ENCODE measurements at places on chromosomes 7 and 10.

GRCh38 chr7:116672596-116673456 is 830 bp downstream of the MET start:
- no peak for DNase-seq

DNA sequence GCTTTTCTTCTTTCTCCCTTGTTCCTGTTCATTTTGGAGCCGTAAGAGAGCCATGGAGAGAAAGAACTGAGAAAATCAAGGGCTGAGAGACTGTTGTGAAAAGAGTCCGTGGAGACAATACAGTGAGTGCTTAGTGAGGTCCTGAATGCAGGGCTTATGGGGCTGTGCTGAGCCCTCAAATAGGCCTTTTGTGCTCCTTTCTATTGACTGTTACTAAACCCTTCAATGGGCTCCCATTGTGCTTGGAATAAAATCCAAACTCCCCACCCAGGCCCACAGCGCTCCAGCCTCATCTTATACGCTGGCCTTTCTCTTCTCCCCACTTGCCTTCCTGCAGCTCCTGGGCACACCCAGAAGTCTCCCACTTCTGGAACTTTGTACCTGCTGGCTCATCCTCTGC is 243.1 kb upstream of the HABP2 start:
- DNase-seq, result no peak

GRCh38 chr10:132336064-132336746 is 4.2 kb downstream of the LRRC27 start:
- no peak for DNase-seq

- DNase-seq, result no peak
These were observed 1274.0 kb upstream of the CELF2 start for GRCh38 chr10:9743639-9744038.

DNA sequence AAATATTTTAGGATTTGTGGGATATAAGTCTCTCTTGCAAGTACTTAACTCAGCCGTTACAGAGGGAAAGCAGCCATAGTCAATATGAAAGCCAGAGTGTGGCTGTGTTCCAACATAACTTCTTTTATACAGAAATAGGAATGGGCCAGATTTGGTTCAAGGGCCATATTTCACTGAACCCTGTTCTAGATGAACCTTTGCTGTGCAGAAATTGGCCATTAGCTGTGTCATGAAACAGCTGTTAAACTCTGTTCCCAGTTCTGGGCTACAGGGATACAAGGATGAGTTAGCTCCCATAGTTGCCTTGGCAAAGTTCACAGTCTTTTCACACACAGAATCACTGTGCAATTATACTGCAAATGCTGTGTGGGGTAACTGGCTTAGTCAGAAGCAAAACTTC is 213.9 kb upstream of the LRRN3 start:
- no peak for DNase-seq

DNA sequence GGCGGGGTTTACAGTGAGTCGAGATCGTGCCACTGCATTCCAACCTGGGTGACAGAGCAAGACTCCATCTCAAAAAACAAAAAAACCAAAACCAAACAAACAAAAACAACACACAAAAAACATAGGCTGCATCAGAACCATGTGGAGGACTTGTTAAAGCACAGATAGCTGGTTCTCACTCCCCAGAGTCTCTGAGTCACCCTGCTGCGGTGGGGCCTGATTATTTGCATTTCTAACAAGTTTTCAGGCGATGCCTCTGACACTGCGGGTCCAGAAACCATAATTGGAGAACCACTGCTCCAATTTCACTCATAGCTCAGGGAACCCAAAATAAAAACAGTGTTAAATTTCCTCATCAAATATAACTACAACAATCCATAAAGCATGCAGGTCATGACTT is 816.7 kb downstream of the MAGI2 start:
- DNase-seq, result no peak

DNA sequence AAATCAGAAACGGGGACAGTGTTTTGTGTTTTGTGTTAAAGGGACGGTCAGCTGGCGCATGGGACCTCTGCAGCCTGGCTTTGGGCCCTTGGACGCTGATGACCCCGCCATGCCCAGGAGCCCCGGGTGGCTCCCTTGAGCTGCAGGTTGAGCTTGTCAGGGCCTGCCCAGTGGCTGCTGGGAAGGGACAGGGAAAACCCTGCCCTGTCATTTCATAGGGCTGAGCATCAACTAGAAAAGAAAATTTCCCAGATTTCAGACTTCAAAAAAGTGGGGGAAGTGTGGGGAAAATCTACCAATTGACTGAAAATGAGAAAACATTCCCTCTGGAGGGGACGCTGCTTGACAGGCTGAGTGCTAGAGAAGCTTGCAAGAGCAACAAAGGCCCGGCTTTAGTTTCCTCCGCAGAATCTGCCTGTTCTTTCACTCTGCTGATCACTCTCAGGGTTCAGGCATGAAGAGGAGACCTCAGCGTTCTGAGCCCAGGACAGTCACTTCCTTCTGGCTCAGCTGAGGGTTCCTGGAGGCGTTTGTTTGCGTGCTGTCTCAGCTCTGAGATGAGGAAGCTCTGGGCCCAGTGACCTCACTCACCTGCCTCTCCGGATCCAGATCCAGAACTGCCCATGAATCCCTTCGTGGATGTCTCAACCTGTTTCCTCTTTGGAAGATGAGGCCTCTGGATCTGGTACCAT is 18.6 kb upstream of the DNAJB6 start:
- DNase-seq, result no peak

GRCh38 chr10:12966067-12966466 is 35.4 kb downstream of the CCDC3 start:
- no peak for DNase-seq

DNA sequence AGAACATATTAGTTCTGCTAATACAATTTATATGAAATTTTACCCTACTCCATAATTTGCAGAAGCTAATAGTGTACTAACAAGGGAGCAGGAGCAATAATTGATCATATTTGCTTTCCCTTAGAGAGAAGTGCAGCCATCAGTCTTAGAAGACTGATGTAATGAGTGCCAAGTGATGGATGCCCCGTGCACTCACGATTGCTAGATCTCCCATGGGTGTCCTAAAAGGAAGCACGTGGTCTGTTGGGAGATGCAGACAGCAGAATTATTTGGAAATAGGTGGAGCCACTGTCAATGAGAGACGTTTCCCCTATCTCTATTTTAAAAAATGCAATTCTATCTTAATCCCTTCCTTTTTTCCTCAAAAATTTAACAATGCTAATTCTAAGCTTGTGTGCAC is 772.2 kb upstream of the C7orf33 start:
- no peak for DNase-seq

DNA sequence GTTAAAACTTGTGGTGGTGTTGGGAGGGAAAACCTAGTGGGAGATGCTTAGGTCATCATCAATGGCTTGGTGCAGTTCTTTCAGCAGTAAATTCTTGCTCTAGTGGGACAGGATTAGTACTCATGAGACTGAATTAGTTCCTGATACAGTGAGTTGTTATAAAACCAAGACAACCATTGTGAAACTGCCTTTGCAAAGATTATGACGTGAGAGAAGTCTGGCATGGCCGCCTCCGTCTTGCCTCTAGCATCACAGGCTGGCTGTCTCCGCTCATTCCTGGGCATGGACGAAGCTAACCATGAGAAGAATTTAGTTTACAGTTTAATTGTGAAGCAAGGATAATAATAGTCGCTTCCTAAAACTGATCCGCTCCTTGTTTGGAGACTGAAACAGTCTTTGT is 186.4 kb downstream of the KIF20B start:
- no peak for DNase-seq

DNA sequence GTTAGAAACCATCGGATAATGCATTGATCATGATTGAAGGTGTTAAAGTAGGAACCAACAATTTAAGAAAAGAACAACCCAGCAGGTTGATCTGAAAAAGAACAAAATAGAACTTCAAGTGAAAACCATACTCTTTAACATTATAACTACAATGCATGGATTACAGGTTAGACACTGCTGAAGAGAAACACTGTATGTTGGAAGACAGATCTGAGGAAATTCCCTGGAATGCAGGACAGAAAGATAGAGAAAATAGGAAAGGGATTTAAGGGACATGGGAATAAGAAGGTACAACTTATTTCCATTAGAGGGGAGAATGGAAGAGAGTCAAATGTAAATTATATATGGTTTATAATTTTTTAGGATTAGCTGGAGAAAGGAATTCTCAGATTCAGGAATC is 303.3 kb downstream of the DNAJB6 start:
- DNase-seq, result no peak

DNA sequence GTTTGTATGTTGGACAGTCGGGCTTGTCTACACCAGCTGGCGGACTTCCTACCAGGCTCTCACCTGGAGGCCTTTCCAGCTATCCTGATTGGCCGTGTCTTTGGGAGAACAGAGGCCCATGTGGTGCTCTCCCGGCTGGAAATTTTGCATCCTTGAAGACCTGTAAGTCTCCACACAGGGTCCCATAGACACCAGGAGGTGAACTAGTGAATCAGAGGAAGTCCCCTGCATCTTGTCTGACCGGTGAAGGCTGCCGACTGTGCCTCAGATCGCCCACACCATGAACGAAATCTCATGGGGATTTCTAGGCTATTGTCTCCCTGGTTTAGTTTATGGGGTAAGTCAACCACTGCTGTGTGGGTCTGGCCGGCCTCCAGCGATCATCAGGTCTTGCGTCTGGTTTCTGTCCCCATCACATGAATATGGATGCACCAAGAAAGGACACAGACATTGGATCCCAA is 108.4 kb upstream of the LYZL2 start:
- DNase-seq, result no peak

DNA sequence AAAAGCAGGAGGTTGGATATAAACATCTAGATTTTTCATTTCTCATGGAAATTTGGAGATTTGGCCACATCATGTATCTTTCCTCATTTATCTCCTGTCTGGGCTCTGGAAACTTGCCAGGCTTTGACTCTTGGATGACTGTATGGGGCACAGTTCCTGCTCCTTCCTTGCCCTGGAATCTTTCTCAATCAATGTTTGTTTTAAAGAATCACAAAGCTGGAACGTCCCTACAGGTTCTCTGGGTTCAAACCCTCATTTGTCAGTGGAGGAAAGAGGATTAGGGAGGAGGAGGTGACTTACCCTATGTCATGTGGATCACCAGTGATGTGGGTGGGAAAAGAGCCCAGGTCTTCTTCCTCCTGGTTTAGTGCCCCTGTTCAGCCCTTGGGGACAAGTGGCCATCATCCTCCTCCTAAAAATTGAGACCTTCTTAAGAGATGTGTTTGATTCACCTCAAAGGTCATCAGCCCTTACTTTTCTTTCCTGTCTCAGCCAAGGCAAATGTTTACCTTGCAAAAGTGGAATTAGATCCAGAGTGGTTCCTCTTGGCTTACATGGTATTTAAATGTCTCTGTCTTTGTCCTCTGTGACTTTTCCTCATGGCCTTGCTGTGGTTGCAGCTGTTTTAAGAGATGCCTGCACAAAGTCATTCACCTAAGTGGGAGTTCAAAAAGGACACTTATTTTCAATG is 38.8 kb upstream of the PDZD8 start:
- no peak for DNase-seq

- DNase-seq, result no peak
These were observed 22.7 kb upstream of the GTF2IRD1 start for GRCh38 chr7:74430961-74431466.

GRCh38 chr10:11444531-11445228 is 166.8 kb downstream of the USP6NL start:
- DNase-seq, result no peak
